ENCODE measurements at places on chromosomes 4 and X.

DNA sequence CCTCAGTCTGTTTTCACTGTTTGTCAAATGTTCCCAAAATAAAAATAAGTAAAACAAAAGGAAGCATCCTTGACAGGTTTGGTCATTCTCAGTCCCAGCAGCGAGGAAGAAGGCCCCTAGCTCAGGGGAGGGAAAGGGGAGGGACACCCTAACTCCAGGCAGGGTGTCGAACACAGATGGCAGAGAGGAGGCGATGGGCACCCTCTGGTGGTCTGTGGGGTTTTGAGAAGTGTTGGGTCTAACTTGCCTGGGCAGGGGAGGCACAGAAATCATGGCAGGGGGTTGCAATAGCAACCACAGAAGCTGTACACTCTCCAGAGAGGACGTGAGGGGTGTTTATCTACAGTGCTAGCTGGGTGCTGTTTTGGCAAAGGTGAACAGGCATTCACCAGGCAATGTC, 229.8 kb upstream of the SFRP2 start:
- no peak for DNase-seq

DNA sequence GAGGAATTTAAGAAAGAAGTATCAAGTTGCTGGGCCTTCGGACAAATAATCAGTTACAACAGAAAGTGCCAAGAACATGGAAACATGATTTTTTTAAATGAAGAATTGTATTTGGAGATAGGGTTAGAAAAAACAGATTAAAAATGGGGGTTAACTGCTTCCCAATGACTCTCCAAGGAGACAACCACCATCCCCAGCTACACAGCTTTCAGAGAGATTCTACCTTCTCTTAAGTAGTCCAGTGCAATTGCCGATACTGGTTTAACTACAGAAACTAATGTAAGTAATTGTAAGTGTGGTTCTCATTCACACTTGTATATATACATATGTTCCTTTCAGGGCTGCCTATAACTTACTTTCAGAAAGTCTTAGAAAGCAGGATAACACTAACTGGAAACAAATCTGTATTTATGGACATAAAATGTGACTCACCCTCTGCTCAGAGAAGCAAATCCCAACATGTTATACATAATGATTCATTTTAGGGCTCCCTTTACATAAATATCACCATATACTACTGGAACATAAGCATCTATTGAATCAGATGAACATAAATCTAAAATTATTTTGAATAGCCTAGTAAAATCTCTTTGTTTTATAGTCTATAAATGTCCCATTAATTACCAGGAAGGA, 248.9 kb upstream of the UGT8 start:
- no peak for DNase-seq

- DNase-seq, result no peak
Observed at GRCh38 chr4:24529555-24529954, 54.8 kb downstream of the DHX15 start.

GRCh38 chr4:159235779-159236368, 133.0 kb downstream of the RAPGEF2 start:
- DNase-seq, result no peak

Data from left forelimb (tissue), 1 donor.